ENCODE measurements at places on chromosomes 16 and 17.

GRCh38 chr17:46100590-46100989 lies 92.6 kb downstream of the KANSL1 start:
- DNase-seq: no peak

DNA sequence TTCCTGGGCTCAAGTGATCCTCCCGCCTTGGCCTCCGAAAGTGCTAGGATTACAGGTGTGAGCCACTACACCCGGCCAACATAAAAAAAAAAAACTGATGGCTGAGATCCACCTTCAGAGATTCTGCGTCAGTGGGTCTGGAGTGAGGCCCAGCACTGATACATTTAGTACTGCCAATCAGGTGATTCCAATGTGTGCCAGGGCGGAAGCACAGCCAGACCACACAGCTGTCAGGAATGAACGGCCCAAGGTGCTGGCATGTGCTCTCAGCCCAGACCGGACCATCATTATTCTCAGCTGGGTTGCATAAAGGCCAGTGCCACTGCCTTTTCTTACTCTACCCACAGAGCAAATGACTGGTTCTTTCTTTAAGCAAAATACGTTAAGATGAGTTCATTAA lies 1.2 kb upstream of the BCO1 start:
- DNase-seq: no peak

DNA sequence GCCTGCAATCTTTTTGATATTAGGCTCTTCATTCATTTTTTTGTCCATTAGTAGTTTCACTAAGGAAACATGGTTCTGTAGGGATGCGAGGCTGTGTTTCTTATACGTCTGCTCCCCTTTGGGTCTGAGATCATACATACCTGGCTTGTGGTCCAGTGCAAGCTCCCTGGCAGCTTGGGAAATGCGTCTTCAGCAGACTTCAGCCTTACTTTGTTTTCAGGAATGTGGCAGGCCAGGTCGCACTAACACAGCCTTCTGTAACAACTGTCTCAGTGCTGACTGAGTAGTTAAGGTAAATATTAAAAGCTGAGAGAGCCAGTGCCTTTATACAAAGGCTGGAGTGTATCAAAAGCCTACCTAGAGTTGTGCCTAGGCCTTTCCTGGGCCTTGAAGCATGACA lies 970.5 kb upstream of the EEF2KMT start:
- DNase-seq: no peak

DNA sequence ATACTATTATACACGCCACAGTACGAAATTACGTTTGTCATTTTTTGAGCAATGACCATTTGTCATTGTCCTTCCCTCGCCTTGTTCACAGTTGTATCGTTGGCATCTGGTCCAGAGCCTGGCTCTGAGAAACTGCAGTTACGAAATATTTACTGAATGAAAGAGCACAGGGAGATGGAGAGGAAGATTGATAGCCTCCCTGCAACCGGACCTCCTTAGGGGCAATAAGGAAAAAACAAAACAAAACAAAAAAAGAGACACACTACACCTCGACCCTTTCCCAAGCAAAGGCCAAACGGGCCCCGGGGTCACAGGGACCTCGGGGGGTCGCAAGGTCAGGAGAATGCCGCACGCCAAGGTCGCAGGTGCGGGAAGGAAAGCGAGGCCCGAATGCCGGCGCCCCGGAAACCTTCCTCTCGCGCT lies 857 bp downstream of the GOT2 start:
- peak; percentile 31 for DNase-seq

GRCh38 chr16:86995456-86995855 lies 321.7 kb downstream of the C16orf95 start:
- no peak for DNase-seq

GRCh38 chr16:27748868-27749546 lies 199.1 kb downstream of the KATNIP start:
- DNase-seq: peak; percentile 1

DNA sequence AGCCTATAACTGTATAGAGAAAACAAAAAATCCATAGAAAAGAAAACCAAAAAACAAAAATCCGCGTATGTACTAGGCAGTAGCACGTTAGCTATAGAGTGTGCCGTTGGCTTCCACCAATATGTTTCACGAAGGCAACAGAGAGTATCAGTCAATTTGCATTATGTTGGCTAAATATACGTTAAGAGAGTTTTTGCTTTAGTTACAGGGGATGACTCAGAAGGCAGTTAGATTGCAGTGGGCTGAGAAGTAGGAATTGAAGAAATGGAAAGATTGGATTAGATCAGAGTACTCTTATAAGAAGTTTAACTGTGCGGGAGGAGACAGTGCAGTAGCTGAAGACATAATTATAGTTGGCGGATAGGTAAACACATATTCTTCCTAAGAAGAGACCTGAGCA lies 911 bp upstream of the NACA2 start:
- no peak for DNase-seq

GRCh38 chr17:44067545-44067940 lies 1.1 kb upstream of the LSM12 start:
- DNase-seq: no peak

GRCh38 chr17:9023392-9024218 lies 2.3 kb downstream of the NTN1 start:
- DNase-seq: no peak

- DNase-seq: peak; percentile 32
Measured at GRCh38 chr17:8212312-8213180, 2.2 kb upstream of the AURKB start.

DNA sequence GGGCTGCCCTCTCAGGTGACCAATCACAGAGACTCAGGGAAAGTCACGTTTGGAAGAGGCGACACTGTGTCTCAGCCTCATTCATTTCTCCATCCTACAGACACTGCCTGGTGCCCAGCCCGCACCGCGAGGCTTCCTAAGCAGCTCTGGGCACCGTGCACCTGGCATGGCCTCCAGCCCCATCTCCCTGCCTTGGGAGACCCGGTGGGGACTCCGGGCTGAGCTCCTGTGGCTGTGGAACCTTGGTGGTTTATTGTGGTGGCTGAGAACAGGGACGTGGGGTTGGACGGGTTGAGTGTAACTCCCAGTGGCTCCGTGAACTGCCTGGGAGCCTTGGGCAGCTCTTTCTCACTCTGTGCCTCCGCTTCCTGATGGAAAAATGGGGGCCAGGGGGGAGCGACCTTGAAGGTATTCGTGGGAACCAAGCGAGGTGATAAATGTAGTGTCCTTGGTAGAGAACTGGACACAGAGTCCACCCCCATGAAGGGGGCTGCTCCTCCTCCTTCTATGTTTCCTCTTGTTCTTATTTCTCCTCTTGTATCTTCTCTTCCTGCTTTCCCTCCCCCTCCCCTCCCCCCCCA lies 215.4 kb downstream of the SEC14L1 start:
- DNase-seq: no peak

- peak; percentile 18 for DNase-seq
Measured at GRCh38 chr17:45702666-45703266, 81.4 kb upstream of the CRHR1 start.

- DNase-seq: no peak
Measured at GRCh38 chr16:51753467-51754127, 602.5 kb upstream of the SALL1 start.

DNA sequence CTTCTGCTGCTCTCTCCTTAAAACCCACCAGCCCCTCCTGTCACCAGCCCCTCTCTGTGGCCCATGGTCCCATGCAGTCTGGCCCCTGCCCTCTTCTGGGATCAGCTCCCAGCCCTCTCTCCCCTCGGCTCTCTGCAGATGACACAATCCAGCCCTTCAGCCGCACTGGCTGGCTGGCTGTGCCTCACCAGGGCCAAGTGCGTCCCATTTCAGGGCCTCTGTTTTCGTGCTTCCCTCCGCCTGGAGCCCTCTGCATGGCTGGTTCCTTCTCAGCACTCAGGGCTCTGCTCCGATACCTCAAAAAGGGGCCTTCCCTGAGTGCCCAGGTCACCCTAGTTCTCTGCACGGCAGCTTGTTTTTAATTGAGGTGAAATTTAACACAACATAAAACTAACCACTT lies 124.3 kb downstream of the SOCS1 start:
- DNase-seq: no peak

DNA sequence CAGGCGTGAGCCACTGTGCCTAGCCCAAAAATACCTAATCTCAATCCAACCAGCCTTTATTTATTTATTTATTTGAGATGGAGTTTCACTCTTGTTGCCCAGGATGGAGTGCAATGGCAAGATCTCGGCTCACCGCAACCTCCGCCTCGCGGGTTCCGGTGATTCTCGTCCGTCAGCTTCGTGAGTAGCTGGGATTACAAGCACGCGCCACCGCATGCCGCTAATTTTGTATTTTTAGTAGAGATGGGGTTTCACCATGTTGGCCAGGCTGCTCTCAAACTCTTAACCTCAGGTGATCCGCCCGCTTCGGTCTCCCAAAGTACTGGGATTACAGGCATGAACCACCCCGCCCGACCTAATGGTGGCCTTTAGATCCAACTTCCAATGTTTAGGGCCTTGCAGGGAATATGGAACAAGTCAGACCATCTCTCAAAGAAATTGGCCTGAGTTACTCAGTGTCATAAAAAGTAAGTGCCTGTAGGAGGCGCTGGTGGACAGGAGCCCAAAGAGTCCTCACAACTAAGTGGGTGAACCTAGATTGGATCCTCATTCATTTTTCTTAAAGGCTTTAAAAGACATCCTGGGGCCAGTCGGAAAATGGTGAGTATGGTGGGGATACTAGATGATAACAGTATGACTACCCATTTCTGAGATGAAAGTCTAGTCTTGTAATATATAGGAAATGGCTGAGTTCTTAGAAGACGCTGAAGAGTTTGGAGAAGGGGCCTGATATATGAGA lies 4.6 kb downstream of the ZSCAN10 start:
- DNase-seq: peak; percentile 57

- no peak for DNase-seq
Measured at GRCh38 chr16:252366-253337, 18.0 kb downstream of the FAM234A start.

DNA sequence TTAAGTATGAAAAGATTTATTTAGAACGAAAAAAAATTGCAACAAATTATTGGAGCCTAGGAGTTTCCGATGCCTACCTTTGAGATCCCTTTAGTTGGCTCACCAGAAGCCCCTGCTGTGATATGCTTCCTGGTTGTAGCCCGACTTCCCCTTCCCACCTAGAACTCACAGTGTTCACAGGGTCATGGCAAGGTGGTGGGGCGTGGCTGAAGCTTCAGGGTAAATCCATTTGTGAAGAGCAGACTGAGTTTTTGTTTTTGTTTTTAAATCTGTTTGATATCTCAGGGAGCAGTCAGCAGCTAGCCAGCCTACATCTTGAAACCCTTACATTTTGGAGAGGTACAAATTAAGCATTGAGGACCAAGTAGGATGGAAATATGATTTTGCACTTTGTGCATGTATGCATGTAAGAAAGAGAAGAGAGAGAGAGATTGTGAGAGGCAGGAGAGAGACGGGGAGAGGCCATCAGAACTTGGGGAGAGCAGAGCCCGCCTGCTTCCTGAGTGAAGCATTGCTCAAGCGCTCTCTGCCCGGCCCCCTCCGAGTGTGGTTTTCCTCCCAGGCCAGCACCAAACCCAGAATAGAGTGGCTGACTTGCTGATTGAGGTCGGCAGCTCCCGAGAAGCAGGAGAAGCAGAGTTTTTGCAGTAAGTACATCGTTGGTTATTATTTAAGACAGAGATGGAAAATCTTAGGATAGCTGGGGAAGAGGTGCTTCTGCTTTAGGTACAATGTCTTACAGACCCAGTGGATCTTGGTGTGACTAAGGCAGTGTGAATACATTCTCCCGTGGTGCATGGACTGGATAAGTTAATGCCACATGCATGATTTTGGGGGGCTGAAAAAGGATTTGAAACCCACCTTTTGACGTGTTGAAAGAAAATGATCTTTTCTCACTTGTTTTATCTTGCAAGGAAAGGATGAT lies 64.2 kb downstream of the SPECC1 start:
- DNase-seq: no peak

DNA sequence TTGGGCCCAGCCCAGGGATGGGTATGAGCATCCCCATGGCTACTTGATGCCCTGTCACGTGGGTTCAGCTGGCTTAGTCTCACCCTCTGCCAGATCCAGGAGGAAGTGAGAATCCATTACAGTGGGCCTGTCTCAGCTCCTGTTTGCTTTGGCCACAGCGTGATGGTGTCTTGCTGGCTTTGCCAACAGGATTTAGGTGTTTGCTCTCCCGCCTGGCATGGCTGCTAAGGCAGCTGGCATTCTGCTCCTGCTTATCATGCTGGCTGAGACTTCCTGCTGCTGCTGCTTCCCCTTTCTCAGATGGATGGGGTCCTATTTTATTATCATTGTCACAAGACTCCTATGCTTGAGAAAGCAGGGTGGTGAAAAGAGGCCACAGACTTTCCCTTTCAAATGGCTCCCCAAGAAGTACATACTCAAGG lies 28.3 kb upstream of the HOXB13 start:
- DNase-seq: no peak

GRCh38 chr17:27458524-27458908 lies 2.3 kb downstream of the KSR1 start:
- no peak for DNase-seq

- no peak for DNase-seq
Measured at GRCh38 chr17:4136373-4136772, 6.5 kb downstream of the ZZEF1 start.

- no peak for DNase-seq
Measured at GRCh38 chr17:77863814-77864161, 94.7 kb upstream of the TNRC6C start.

- no peak for DNase-seq
Measured at GRCh38 chr16:88202207-88202745, 180.5 kb upstream of the ZNF469 start.

GRCh38 chr16:62954144-62955032 lies 918.1 kb upstream of the CDH8 start:
- no peak for DNase-seq

- no peak for DNase-seq
Measured at GRCh38 chr17:18371455-18371854, 6.1 kb upstream of the EVPLL start.

DNA sequence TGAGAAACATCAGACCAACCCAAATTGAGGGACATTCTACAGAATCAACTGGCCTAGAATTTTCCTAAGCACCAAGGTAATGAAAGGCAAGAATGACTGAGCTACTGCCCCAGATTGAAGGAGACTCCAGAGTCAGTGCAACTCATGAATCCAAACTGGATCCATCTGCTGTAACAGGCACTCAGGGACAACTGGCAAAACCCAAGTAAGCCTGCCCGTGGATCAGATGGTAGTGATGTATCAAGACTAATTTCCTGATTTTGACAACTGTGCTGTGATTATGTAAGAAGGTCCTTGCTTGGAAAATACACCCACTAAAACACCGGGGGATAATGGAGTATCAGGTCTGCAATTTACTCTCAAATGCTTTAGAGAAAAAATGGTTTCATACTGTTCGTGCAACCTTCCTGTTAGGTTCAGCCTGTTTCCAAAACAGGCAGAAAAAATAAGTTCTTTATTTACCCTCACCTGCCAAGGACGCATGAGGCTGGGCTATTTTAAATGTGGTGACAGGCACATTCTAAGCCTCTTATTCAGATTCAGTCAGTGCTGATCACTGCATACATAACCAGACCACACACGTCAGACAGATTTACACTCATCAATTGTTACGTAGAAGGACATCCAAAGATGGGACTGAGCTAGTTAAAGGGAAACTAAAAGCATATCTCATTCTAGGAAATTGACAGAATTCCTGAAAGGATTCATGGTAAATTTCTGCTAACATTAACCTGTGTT lies 7.0 kb downstream of the MBTPS1 start:
- no peak for DNase-seq

DNA sequence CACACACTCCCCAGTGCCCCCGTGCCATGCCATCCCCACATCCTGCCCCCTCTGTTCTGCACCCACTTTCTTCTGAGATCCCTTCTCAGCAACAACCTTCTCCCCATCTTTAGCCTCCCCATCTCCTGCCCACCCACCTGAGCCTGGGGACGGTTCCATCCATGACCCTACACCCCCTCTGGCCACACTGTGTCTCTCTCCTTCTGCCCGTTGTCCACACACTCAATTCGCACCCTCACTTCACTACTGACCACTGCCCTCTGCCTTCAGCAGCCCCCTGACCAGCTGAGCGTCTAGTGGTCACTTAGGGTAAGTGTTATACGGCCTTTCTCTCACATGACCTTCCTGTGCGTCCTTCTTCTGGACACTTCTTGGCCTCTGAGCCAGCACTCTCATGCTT lies 6.1 kb downstream of the ARHGAP27 start:
- no peak for DNase-seq
